Right lung (tissue), 10 donors: ENCODE measurements at places on chromosomes 16 and 17. TPM values are rescaled to one million over a fixed set of nuclear protein-coding genes. Genes with fewer than 3 reads are reported as not detected.

- no peak for DNase-seq
Observed at GRCh38 chr16:9177861-9178260, 86.4 kb downstream of the HAPSTR1 start.

DNA sequence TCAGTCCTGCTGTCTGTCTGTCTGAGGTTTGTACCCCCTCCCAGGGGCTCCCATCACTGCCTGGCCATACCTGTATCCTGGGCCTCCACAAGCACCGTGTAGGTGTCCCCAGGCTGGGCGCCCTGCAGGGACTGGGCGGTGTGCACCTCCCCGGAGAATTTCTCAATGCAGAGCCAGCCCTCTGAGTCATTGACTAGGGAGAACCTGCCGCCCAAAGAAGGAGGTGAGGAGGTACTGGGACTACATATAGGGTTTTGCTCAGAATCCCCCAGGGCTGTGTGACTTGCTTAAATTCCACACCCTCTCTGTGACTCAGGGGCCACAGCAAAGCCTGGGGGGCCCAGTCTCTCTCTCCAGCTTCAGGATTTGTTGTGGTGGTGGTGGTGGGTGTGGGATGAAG, 7.6 kb downstream of the CDH16 start:
- DNase-seq: no peak

TVP23C gene
- polyA plus RNA-seq: 15.2 TPM

ITGA3 gene
- 56.4 TPM for polyA plus RNA-seq
